ENCODE measurements at places on chromosomes 7 and 10.

GRCh38 chr10:21195252-21195651 is 298.1 kb upstream of the NEBL start:
- DNase-seq, result no peak

- no peak for DNase-seq
These were observed 16.1 kb downstream of the GNAI1 start for GRCh38 chr7:80150611-80151273.

GRCh38 chr10:17092216-17092944 is 37.2 kb downstream of the CUBN start:
- no peak for DNase-seq

DNA sequence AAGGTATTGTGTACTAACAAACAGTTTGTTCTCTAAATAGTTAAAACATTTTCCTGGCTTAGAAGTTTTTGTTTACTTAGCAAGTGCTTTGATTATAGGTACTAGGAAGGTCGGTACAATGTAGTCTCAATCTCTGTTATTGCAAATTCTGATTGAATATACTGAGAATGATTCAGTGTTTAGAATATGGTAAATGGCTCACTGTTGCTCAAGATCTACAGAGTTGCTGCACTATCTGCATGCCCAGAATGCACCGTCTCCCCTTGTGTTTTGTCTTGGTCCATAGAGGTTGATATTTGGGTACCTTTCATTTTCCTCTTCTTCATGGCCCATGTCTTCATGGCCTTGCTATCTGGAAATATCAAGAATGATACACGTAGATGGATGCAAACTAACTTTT is 99.6 kb downstream of the KLF6 start:
- no peak for DNase-seq

DNA sequence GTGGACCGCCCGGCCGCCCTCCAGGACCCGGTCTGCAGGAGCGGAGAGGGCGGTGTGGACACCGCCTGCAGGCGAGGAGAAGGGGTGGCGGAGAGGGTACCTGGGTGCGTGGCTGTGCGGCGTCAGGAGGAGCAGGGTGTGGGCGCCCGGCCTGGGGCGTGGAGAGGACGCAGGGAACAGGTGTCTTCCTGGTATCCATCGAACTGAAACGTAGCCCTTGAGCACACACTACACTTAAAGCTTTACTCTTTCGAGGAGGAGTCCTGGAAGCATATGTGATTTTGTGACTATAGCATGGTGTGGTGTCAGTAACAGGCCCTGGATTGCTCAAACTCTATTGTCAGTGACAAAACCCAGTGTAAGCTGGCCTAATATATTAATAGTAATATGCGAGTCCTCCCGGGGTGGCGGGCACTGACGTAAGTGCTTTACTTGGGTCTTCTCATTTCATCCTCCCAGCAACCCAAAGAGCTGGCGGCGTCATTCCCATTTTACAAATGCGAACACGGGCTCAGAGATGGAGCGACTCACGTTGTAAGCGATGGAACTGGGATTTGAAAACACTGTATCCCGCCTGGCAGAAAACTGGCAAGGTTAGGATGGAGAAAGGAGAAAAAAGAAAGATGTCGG is 508 bp upstream of the TECPR1 start:
- DNase-seq, result no peak

DNA sequence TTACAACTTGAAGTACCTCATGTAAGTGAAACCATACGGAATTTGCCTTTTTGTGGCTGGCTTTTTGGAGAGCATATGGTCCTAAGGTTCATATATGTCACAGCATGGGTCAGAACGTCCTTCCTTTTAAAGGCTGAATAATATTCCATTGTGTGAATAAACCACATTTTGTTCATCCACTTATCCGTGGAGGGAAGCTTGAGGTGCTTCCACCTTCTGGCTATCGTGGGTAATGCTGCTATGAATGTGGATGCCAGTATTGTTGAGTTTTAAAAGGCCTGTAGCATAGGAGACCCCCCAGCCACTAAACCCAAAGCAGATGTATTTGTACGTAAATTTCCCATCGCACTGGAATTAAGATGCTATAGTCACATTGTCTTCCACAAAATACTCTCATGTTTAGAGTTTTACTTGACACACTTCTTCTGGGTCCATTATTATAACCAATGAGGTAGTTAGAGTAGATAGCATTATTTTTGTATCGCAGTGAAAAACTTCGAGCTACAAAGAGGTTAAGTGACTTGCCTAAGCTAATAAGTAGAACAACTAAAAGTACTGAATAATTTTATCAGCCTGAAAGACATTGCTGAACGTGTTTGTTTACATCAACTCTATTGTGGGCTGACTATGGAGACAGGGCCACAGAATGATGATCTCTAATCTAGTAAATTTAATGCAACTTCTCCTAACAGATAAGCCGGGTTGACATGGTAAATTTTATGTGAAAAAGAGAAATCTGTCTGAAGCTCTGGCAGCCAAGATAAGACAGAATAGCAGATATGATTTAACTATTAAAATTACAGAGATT is 183.0 kb upstream of the CTBP2 start:
- no peak for DNase-seq

Measured in stimulated activated CD4-positive, alpha-beta T cell treated with anti-CD3 and anti-CD28 coated beads, Interleukin-4, amount 100 ng/mL, for 4 hours (primary cell).